Stimulated activated CD4-positive, alpha-beta T cell treated with anti-CD3 and anti-CD28 coated beads, Interleukin-1b, Interleukin-23, amount 100 ng/mL, for 24 hours (primary cell): ENCODE measurements at places on chromosomes 11 and 22.
A peak's percentile ranks its signal among the peaks of the same experiment; 100 is the strongest.

DNA sequence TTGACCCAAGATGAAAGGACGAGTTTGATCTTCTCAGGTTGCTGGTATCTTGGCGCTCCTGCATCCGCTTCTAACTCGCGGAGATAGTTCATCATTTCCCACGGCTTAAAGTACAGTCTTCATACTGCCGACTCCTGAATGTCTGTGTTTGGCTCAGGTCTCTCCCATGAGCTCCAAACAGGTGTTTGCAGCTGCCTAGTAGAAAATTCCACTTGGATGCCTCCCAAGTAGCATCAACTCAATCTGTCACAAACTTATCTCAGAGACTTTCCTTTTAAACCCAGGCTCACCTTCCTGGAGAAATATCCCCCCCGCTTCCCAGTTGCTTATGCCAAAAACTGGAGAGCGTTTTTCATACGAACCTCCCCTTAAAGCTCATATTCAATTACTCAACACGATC, 986.5 kb downstream of the TBC1D22A start:
- no peak for DNase-seq

GRCh38 chr11:125331357-125332035, 164.6 kb downstream of the FEZ1 start:
- DNase-seq, result no peak

DNA sequence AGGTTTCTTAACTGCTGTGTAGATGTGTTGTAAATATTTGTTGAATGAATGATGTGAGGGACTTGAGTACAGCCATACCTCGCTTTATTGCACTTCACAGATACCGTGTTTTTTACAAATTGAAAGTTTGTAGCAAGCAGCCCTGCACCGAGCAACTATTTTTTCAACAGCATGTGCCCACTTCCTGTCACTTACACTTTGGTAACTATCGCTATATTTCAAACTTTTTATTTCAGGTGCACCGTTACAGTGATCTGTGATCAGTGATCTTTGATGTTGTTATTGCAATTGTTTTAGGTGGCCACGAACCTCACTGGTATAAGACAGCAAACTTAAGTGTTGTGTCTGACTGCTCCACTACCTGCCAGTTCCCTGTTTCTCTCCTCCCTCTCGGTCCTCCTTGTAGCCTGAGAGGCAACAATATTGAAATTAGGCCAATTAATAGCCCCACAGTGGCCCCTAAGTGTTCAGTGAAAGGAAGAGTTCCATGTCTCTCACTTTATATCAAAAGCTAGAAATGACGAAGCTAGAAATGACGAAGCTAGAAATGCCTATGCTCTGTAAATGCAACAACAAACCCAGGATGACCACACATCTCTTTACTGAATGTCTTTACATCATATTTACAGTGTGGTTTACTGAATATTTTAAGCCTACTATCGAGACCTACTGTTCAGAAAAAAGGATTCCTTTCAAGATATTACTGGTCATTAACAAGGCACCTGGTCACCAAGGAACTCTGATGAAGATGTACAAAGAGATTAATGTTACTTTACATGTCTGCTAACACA, 1.0 kb downstream of the SFI1 start:
- no peak for DNase-seq

GRCh38 chr11:13939961-13940906, 22.3 kb upstream of the SPON1 start:
- DNase-seq, result no peak

DNA sequence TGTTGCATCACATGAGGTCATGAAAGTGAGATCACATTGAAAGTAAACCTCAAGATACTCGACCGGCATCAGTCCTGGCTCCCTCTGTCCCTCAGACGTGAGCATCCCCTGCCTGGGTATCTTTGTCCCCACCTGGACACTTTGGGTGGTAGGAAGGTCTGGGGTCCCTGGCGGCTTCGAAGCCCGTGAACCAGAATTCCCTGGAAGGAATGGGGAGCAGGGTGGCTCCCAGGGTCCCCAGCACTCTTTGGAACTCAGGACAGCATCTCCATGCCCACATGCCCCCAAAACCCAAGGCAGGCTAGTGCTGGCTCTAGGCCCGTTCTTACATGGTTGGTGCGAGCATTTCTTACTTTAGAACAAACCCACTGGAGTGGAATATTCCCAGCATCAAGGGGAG, 7.5 kb downstream of the DERL3 start:
- DNase-seq, result no peak

- DNase-seq, result no peak
These were observed 112.3 kb downstream of the DSCAML1 start for GRCh38 chr11:117684731-117685130.

GRCh38 chr11:13061294-13061990, 52.3 kb downstream of the RASSF10 start:
- no peak for DNase-seq

DNA sequence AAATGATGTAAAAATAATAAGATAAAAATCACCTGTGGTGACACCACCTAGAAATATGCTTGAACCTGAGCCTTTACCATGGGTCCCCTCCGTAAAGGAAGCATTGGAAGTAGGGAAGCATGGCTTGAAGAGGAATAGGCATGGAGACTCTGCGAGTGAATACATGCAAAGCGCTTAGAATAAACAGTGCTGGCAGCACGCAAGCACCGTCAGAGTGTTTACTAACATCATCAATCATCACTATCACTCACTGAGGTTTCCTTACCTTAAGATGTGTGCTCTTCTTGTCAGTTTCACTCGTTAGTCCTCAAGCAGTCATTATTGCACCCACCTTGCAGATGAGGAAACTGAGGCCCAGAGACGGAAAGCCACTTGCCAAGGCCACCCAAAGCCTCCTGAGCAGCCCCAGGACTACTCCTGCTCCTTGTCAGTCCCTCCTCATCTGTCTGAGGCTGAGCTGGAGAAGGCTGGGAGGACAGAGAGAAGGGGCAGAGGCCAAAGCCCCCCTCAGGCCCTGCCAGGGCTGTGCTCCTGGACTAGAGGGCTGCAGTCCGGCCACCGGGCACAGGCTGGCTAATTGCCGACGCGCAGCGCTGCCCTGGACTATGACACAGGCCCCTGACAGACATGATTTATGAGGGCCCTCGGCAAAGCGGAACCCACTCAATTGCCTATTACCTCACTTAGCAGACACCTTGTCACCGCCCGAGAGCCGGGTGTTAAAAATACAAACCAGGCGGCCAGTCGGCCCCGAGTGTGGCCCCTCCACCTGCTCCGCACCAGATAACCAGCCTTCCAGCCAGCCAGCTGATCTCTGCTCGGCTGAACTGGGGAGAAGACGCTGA, 168.9 kb downstream of the MN1 start:
- no peak for DNase-seq

GRCh38 chr11:94649254-94649653, 82.1 kb downstream of the PIWIL4 start:
- no peak for DNase-seq

DNA sequence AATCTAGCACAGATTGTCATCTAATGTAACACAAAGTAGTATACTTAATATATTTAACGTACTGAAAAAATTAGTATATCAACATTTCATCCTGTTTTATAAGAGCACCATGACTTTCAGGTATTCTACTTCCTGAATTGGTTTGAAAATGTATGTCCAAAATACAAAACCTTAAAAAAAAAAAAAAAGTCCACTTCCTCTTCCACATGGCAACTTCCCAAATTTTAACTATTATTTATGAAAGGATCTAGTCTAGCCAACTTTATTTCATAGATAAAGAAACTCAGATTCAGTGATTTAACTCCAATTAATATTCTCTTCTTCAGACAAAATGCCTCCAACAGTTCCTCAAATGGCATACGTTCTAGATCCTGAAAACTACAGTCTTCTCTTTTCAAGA, 44.0 kb downstream of the PIK3C2A start:
- no peak for DNase-seq

DNA sequence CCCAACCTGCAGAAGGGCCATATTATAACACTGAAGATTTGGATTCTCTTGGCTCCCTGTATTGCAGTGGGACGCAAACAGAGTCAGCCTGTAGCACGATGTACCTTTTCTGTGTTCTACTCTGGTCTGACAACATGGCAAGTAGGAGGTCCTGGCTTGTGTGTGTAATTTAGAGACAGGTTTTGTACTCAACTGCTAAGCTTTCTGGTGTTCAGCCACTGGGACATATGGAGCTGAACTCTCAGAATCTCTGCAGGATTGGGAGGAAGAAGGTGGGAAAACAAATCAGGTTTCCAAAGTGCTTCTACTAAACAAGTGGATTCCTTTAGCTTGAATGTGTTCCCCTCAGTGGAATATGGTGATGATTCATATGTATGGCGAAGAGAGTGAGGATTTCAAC, 192.5 kb upstream of the MTMR2 start:
- DNase-seq, result no peak

- DNase-seq, result peak; percentile 29
These were observed 87.8 kb upstream of the VPREB1 start for GRCh38 chr22:22156716-22157347.

- no peak for DNase-seq
These were observed 12.8 kb upstream of the CAVIN3 start for GRCh38 chr11:6333095-6333494.

GRCh38 chr22:37498289-37498909, 12.2 kb upstream of the MFNG start:
- peak; percentile 58 for DNase-seq

DNA sequence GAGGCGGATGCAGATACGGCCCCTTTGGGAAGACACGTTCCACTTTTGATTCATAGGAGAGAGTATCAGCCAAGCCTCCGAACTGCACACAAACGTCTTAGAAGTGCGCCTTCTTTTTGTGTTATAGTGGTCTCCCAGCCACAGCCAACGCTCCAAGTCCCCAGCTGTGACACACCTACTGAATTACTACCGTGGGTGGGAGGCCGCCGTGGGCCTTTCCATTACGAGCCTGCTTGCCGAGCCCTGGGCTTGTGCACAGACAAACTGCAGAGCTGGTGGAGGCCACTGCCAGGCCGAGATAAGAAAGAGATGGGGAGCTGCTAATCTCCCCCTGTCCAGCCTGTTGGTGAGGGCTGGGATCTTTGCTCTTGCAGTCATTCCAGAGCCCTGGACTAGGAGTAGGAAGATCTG, 761 bp downstream of the HMBS start:
- no peak for DNase-seq

- no peak for DNase-seq
These were observed 27.1 kb downstream of the C11orf96 start for GRCh38 chr11:43969543-43969942.

GRCh38 chr11:125063429-125064043, 431 bp downstream of the SLC37A2 start:
- DNase-seq, result no peak

- DNase-seq, result no peak
These were observed 20.6 kb downstream of the TSPAN18 start for GRCh38 chr11:44747316-44747715.

DNA sequence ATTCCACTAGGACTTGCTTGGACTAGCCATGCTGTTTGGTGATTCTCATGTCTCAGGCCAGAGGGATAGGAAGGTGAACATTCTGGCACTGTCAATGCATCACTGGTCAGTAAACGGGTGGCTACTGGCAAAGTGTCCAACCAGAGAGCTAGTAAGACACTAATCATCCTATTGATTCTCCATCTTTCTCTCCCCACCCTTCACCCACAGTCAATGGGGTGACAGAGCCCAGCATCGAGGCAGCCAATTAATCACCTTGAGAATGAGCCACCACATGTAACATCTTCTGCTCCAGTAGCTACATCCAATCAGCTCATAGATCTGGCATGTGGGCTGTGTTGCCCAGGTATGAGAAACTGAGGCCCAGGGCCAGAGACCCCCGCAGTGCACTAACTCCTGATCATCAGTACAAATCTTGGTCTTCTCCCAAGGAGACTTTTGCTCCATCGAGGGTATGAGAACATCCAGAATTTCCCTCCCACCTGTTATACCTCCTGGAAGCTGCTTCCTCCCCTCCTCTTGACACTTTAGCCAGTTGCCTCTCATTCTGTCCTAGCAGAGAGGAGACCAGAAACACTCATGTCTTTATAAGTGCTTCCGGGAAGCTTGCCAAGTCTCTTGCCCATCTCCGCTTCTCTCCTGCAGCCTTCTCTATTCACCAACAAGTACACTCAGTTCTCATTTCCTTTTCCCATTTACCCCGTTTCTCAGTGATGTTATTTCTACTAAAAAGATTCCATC, 17.0 kb downstream of the HTR3A start:
- DNase-seq, result no peak

DNA sequence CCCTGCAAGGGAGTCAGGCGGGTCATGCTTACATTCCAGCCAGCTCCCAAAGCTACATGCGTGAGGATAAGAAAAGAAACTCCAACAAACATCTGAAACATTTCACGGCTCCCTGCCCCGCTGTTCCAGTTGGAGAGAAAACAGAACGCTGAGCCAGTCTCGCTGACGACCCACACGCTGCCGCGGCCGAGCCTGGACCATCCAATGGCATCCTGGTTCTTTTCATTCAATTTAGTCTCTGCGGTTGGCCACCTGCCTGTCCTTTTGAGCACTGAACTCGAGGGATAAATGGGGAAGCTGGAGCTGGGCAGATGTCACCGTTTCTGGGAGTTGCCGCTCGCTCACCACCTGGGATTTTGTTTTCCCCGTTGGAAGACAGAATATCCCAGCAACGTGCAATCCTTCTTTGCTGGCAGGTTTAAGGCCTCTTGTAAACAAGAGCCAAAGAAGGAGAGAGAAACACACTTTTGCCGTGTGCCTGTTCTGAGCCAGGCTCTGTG, 45.3 kb upstream of the SHISAL1 start:
- DNase-seq, result no peak

- no peak for DNase-seq
These were observed 33.6 kb downstream of the NTM start for GRCh38 chr11:131404010-131404409.

- no peak for DNase-seq
These were observed 525 bp downstream of the BIK start for GRCh38 chr22:43110927-43111623.

DNA sequence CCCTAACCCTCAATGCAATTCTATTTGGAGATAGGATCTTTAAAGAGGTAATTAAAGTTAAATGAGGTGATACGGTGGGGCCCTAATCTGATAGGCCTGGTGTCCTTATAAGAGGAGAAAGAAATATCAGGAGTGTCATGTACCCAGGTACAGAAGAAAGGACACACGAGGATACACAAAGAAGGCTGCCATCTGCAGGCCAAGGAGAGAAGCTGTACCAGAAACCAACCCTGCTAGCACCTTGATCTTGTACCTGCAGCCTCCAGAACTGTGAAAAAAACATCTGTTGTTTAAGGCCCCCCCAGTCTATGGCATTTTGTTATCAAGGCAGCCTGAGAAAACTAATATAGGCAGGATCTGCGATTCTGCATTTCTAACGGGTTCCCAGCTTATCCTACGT, 44.2 kb downstream of the FBXO7 start:
- DNase-seq, result no peak

GRCh38 chr11:18612394-18612793, 12.8 kb downstream of the MISFA start:
- no peak for DNase-seq

- no peak for DNase-seq
These were observed 238.9 kb downstream of the NTM start for GRCh38 chr11:131609337-131609736.
